Natural killer cell treated with Interleukin-12 subunit alpha and Interleukin-12 subunit beta and Interleukin-15 and Interleukin-18, amount 100 ng/mL, for 72 hours (primary cell): ENCODE measurements at places on chromosomes 3 and 15. TPM values are rescaled to one million over a fixed set of nuclear protein-coding genes. Genes with fewer than 3 reads are reported as not detected.

DNA sequence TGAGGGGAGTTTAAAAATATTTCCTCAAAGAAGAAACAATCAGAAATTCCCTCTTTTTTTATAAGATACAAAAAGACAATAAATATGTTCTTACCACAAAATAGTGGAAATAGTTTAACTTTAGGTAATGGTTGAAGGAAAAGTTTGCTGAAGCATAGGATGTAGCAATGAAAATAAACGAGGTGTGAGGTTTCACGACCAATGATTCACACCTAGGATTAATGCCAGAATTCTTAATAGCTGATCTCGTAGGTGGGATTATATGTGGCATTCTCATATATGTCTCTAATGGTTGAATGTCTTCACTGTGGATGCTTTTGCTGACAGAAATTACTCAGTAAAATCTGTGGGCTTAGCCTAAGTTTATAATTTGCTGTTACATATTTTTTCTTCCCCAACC lies 467.7 kb downstream of the FGF12 start:
- H3K36me3 ChIP-seq, result no peaks in the 10 kb centered on the region
- no peak overlapping the region for H3K27ac ChIP-seq
- H3K27me3 ChIP-seq, result no peaks in the 10 kb centered on the region
- no peak for DNase-seq

Gene TIMP4
- total RNA-seq, result not detected

GRCh38 chr15:47293466-47294162 lies 423.7 kb upstream of the SEMA6D start:
- H3K4me3 ChIP-seq, result no peak overlapping the region
- H3K4me1 ChIP-seq, result no peaks in the 10 kb centered on the region
- no peaks in the 10 kb centered on the region for H3K27me3 ChIP-seq
- H3K27ac ChIP-seq, result no peak overlapping the region
- no peaks in the 10 kb centered on the region for H3K36me3 ChIP-seq

GRCh38 chr3:88412346-88412745 lies 262.6 kb downstream of the C3orf38 start:
- no peaks in the 10 kb centered on the region for H3K4me1 ChIP-seq
- no peaks in the 10 kb centered on the region for H3K36me3 ChIP-seq
- no peak overlapping the region for H3K4me3 ChIP-seq
- no peaks in the 10 kb centered on the region for H3K27me3 ChIP-seq
- DNase-seq, result no peak

DNA sequence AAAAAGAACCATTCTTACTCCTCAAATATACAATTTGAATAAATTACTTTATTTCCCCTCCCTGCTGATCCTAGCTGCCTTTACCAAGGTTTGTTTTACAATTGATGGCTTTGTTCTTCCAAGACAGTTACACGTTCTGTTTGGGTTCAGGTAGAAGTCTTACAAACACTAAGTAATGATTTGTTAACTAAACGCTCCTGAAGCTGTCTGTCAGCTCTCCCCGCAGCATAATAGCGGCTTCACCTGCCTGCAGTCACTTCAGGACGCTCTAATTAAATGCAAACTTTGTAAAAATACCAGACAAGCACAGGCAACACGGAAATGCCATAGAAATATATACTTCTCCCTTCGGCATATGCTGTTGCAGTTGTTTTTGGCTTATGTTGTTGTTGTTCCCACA lies 176.4 kb upstream of the MDFIC2 start:
- no peak overlapping the region for H3K27ac ChIP-seq
- H3K4me1 ChIP-seq, result no peaks in the 10 kb centered on the region
- no peak overlapping the region for H3K4me3 ChIP-seq
- H3K27me3 ChIP-seq, result peaks cover 7% of the 10 kb centered on the region

Gene SLC27A2
- 77.6 TPM for total RNA-seq

DNA sequence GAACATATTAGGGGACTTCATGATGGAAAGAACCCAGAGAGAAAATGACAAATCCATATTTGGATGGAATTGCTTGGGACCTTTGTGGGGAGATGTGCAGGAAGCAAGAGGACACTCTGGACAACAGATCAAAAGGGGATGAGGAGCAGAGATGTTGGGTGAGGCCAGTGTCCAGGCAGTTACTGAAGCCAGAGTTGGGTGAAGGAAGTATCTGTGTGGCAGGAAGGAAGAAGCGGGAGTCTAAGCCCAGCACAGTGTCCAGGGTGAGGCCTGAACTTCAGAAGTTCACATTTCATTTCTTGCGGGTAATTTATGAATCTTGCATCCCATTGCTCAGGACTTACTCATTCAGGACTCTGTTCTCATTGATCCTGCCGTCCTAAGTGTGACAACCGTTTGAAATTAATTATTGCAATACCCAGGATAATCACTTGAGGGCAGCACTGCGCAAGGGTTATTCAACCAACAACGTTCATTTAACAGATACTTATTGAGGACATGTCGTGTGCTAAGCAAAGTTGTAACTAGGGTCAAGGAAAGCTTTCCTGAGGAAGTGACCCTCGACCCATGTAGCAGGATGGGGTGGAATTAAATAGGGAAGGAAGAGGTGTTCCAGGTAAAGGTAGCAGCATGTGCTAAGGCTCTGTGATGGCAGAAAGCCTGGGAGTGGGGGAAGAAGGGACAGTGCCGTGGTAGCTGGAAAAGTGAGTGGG lies 61.3 kb upstream of the CMTM8 start:
- H3K4me3 ChIP-seq, result peak overlapping the region; percentile 38
- no peak for DNase-seq
- no peak overlapping the region for H3K27ac ChIP-seq
- H3K36me3 ChIP-seq, result no peaks in the 10 kb centered on the region

Gene YEATS2
- total RNA-seq, result 51.1 TPM

- H3K27me3 ChIP-seq, result no peaks in the 10 kb centered on the region
- peak overlapping the region; percentile 58 for H3K4me3 ChIP-seq
- DNase-seq, result no peak
- H3K4me1 ChIP-seq, result peaks cover 56% of the 10 kb centered on the region
- H3K36me3 ChIP-seq, result peaks cover 35% of the 10 kb centered on the region
- peak overlapping the region; percentile 96 for H3K27ac ChIP-seq
Observed at GRCh38 chr3:18681818-18682345, 256.7 kb upstream of the SATB1 start.

Gene EHD4
- 24.5 TPM for total RNA-seq

Gene THPO
- total RNA-seq, result not detected

Gene ZNF501
- total RNA-seq, result 0.61 TPM

DNA sequence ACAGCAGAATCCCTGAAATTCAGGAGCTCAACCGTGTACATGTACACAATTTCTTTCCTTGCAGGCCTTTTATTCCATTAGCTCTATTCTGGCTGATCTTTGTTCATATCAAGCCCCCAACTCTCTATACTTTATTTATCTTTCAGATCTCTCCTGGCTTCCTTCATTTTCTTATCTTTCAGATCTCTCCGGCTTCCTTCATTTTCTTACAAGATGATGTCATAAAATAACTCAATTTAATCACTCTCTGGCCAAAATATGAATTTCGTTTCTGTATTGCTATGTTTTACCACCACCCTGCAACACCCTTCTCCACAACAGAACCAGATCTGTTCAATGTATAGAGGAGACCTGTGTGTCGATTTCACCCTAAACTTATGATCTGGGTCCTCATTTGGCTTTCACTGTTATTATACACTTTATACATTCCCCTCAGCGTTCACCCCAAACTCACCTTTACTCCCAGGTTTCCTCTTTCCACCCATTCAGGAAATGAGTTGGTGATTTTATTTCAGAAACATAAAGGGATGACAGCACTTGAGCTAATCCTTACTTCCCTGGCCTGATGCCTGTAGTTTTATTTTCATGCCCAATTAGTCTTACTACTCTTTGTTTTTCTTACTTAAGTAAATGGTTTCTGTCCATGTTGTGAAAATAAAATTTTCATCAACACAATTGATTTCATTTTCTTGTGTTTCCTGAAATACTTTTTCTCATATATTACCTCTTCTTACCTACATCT lies 195.5 kb downstream of the BCHE start:
- H3K36me3 ChIP-seq, result peaks cover 9% of the 10 kb centered on the region
- H3K4me1 ChIP-seq, result no peaks in the 10 kb centered on the region
- no peak overlapping the region for H3K4me3 ChIP-seq
- H3K27me3 ChIP-seq, result no peaks in the 10 kb centered on the region
- no peak overlapping the region for H3K27ac ChIP-seq

DNA sequence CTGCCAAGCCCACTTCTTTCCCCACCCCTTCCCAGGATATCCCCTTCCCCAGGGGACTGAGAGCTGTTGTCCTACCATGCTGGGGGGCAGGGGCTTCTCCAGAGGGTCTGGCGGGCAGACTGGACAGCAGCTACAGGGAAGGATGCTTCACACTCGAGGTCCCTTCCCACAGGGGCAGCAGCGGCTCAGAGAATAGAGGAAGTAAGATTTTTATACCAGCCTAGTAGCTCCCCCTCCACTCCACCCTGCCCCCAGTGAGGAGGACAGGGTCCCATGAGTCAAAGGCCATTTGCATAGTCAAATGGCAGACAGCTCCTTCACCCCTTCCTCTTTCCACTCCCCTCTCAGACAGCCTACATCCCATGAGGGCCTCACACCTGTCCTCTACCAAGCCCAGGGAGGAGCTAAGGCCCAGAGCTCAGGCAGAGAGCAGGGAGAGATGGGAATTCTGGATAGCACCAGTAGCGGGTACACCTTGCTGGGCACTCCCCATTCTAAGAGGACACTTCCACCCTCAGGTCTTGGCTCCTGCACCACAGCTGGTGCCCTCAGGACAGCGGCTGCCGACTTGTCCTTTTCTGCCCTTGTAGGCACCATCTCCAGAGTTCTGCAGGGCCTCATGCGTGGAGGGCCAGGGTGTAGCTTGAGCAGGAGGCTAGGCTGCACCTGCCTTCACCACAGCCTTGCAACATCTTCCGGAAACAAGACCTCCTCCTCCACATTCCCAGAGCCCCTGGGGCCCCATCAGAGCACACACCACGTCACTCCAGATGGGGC lies at the start of gene TLR9:
TLR9 (minus strand) TSS at position 194 of the 777 bp plus-strand sequence; CDS start at position 78, 116 bp downstream.
- peak within 1 kb of the TSS; percentile 64 for H3K27ac ChIP-seq
- no peak for DNase-seq
- H3K36me3 ChIP-seq, result no peaks in the 10 kb centered on the region
- peaks cover 9% of the 10 kb centered on the region for H3K4me1 ChIP-seq

- peaks cover 9% of the 10 kb centered on the region for H3K4me1 ChIP-seq
- peak overlapping the region; percentile 35 for H3K4me3 ChIP-seq
- no peaks in the 10 kb centered on the region for H3K36me3 ChIP-seq
- no peak overlapping the region for H3K27ac ChIP-seq
Observed at GRCh38 chr15:80934761-80935221, 54.8 kb downstream of the MESD start.

DNA sequence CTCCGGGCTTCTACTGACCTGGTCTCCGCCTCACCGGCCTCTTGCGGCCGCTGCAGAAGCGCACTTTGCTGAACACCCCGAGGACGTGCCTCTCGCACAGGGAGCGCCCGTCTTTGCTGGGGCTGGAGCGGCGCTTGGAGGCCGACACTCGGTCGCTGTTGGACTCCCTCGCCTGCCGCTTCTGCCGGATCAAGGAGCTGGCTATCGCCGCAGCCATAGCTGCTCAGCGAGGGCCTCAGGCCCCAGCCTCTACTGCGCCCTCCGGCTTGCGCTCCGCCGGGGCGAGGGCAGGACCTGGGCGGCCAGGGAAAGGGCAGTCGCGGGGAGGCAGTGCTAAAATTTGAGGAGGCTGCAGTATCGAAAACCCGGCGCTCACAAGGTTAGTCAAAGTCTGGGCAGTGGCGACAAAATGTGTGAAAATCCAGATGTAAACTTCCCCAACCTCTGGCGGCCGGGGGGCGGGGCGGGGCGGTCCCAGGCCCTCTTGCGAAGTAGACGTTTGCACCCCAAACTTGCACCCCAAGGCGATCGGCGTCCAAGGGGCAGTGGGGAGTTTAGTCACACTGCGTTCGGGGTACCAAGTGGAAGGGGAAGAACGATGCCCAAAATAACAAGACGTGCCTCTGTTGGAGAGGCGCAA lies 319.2 kb downstream of the FGF12 start:
- H3K4me1 ChIP-seq, result peaks cover 2% of the 10 kb centered on the region
- peaks cover 30% of the 10 kb centered on the region for H3K27me3 ChIP-seq
- no peak overlapping the region for H3K4me3 ChIP-seq
- no peak overlapping the region for H3K27ac ChIP-seq
- peaks cover 14% of the 10 kb centered on the region for H3K36me3 ChIP-seq

- peaks cover 13% of the 10 kb centered on the region for H3K27me3 ChIP-seq
- H3K4me3 ChIP-seq, result no peak overlapping the region
- peaks cover 15% of the 10 kb centered on the region for H3K36me3 ChIP-seq
- H3K27ac ChIP-seq, result no peak overlapping the region
Observed at GRCh38 chr3:16741103-16741758, 136.0 kb upstream of the DAZL start.
